Neural crest cell (in vitro differentiated cells): ENCODE measurements at places on chromosomes 4 and X. TPM values are rescaled to one million over a fixed set of nuclear protein-coding genes. Genes with fewer than 3 reads are reported as not detected.

DNA sequence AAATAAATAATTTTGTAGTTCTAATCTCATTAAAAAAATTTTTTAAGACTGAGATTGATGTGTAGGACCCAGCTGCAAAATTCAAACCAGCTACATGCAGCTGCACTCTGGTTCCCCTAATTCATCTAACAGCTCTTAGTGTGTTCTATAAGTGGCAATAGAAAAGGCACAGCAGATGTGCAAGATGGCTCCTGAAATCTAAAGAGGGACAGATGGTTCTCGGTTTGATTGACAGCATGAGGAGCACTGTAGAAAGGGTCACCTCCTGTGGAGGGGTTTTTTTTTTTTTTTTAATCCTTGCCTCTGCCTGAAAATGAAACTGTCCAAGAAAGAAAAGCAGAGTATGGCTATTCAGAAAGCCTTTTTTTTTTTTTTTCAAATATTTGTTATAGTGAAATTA is 16.9 kb upstream of the OCIAD1 start:
- no peak for DNase-seq

DNA sequence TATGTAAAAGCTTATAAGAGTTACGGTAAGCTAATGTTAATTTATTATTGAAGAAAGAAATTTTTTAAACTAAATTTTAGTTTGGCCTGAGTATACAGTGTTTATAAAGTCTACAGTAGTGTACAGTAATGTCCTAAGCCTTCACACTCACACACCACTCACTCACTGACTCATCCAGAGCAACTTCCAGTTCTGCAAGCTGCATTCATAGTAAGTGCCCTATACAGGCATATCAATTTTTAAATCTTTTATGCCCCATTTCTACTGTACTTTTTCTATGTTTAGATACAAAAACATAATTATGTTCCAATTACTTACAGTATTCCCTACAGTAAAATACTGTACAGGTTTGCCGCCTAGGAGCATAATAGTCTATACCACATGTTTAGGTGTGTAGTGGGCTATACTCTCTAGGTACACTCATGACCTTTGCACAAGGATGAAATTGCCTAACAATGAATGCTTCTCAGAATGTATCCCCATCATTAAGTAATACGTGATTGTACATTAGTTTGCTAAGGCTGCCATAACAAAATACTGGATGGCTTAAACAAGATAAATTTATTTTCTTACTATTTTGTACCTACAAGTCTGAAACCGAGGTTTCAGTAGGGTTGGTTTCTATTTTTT is 333.8 kb upstream of the PCDH7 start:
- no peak for DNase-seq

DNA sequence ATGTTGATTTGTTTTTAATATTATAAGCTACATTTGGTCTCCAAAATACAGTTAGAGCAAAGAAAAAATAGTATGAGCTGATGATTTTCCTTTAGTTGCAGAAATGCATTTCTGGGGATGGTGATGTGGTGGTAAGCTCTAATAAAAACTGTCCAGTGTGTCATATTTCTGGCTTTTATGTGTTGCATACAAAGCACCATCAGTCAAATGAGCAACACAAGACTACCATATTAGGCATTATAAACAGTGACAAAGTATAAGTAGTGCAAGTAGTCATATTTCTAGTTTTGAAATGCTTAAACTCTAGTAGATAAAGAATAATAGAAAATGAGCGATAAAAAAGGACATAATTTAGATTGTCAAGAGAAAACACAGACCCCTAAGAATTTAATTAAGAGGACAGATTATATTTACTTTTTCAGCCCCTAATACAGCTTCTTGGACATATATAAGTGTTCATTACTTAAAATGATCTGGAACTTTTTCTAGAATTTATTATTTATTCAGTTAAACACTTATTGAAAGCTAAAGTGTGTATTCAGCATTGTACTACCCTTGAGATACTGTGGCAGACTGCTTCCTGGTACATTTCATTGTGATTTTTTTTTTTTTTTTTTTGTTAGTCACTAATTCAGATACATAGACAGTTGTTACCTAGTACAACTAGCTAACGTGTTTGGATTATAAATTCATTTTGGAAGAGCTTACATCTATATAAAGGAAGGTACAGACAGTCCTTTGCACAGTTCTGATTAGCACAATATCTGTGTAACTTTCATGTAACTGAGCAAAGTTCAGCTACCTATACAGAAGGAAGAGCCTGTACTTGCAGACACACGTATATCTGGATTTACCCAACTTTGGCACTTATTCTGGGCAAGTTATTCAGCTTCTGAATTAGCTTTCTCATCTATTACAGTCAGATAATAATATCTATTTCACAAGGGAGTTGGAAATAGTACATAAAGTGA is 22.3 kb downstream of the RAP1GDS1 start:
- DNase-seq: no peak

DNA sequence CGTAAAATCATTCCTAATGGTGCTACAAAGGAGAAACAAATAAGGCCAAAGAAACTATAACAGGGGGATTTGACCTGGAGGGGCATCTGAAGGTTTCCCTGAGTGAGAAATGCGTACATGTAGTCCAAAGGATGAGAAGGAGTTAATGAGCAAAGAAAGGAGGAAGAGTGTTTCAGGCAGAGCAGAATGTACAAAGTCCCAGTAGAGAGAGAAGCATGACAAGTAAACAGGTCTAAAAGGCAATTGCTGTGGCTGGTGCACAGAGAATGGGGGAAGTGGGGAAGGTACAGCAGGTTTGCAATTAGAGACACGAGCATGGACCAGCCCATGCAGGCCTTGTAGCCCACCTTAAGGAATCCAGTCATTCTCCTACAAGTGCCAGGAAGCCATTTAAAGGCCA is 145.5 kb downstream of the TSPAN5 start:
- no peak for DNase-seq

DNA sequence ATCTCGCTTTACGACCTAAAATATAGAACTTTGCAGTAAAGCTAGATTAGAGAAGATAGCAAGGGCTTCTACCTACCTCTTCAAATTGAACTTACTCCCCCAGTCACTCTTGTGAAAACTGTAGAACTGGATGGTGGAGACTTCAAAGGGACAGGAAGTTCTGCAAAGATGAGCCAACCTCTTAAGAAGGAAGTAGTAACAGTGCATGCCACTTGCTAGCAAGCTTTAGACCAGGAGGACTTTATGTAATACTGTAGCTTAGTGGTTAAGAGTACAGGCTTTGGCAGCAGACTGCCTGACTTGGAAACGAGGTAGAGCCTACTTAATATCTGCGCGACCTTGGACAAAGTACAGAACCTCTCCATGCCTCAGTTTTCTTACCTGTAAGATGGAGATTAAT is 27.5 kb upstream of the VBP1 start:
- DNase-seq: no peak

DNA sequence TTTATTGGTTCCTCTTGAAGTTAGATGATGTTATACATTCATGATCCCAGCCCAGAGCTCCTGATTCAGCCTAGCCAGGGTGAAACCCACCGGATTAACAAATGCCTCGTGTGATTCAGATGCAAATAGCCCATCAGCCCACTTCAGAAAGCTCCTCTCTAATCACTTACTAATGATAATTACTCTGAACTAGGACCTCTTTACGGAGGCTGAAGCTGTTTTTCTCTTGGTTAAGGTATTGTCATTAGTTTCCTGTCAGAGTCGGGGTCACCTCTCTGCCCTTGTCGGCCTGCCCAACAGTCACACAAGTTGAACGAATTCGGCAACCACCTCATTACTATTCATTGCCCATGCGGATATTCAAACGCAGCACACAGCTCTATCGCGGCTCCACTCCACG is 36.6 kb downstream of the ZFP42 start:
- DNase-seq: peak; percentile 17

DNA sequence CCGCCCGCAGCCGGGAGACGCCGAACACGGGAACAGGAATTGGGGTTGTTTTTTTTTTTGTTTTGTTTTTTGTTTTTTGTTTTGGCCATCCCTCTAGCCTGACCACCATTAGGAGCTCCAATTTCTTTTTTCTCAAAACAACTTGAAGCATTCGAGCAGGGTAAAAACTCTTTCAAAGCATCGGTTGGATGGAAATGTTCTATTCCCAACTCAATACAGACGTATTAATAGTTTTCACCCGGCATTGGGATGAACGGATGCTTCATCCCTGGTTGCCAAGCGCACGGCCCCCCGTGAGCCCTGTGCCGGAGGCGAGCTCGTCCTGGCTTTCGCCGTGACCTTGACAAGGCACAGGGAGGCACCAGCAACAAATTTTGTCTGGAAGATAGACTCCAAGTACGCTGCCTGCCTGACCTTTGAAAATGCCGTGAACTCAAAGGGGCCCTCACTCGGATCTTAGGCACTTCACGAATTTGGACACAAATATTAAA is 352 bp upstream of the MAP3K15 start:
- DNase-seq: no peak

DNA sequence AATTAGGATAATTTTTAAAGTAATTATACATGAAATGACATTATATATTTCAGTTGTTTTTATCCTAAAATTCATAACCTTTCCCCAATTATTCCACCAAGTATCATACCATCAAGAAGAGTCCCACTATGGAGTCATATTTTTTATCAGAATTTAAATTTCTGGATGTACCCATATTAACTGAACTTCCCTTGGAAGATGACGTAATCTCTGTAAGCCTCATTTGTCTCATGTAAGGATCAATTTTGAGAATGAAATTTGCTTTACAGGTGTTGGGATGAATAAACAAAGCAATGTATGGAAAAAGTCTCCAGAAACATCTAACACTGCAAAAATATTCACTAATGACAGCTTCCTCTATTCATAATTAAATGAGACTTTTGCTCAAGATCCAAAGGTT is 147.5 kb downstream of the NPFFR2 start:
- no peak for DNase-seq

DNA sequence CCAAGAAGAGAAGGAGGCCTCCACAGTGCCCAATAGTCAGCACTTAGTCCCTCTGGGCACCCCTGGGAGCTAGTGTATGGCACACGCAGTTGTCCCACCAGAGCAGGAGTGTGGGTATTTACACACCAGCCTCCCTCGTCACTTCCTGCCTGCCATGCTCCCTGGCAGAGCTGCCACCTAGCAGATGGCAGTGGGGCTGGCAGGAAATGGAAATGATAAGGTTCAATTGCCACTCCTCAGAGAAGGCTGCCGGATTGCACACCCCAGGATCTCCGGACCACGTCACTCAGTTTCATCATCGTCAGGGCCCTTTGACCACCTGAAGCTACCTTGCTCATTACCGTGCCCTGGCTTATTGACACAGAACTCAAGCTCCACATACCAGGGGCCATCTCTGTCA is 173.3 kb upstream of the PSAPL1 start:
- DNase-seq: no peak

DNA sequence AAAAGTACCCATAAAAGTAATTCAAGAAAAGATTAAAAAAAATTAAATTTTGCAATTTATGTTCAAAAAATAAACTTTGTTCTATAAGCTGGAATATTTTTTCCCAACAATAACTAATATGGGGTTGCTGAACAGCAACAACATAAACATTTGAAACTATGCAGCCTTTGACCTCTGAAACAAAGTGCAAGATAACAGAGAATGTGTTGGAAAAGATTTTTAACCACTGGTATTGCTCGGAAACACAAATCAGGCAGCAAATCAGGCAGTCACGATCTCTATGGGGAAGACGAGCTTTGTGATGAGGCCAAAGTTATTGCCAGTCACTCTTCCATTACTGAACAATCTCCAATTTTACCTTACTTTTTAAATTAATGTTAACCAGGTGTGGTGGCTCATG is 332.1 kb downstream of the PABPC4L start:
- no peak for DNase-seq

DNA sequence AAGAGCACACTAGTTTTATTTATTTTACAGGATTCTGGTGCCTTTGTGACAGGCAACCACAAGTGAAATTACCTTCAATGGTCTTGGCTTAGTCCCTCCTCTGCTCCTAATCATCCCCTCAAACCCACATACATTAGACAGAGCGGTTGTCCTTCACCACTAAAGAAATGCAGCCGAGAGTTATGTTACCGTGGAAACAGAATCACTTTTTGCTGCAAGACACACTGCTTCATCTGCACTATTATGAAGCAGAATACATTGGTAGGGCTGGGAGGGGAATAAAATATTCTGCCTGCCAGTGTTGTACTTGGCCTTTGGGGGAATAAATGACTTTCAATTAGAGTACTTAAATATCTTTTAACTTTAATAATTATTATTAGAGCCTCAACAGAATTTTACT is 75.2 kb downstream of the ARHGEF38 start:
- no peak for DNase-seq

- DNase-seq: no peak
Observed at GRCh38 chr4:141416677-141417363, 196.1 kb downstream of the ZNF330 start.

DNA sequence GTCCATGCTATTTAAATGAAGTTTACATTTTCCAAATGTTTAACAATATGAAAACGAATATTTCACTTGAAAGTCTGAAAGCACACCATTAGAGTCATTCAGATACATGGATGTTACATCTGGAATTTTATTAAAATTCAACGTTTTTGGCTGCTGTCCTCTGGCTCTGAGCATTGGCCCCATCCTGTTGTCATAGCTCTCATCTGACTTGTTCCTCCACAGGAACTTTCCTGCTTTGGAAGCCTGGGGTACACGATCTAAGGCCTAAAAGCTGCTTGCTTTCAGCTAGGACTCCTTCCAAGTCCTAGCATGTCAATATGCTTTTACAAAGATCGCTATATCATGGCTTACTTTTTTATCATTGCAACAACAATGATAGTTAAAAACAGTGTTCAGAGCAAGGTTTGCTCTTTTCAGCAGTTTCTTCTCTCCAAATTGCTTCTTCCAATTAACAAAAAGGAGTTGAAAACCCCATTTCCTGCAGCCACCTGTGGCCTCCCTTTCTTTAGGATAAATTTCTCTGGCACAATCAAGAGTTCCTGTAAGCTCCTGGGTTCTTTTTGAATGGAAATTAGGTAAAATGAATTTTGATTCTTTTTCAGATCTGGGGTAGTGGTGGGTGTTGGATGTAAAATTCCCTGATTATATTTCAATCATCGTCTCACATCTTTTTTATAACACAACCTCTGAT is 413.4 kb upstream of the AGA start:
- DNase-seq: no peak

- DNase-seq: no peak
Observed at GRCh38 chrX:150502979-150503897, 65.2 kb upstream of the MTM1 start.

- DNase-seq: no peak
Observed at GRCh38 chr4:128862608-128863311, 53.3 kb downstream of the JADE1 start.

GRCh38 chr4:63528256-63528991 is 880.8 kb downstream of the TECRL start:
- DNase-seq: no peak

The MFAP3L gene
- total RNA-seq: 1.7 and 2.8 TPM in 2 replicates

The TIGD4 gene
- total RNA-seq: 3.8 and 3.9 TPM in 2 replicates

The RHOXF2B gene
- total RNA-seq: not detected in 2 replicates

The GAGE12H gene
- not detected in 2 replicates for total RNA-seq

The BMPR1B gene
- 24.9 and 26.8 TPM in 2 replicates for total RNA-seq

The RNF113A gene
- 11.5 and 11.9 TPM in 2 replicates for total RNA-seq

The RAI2 gene
- total RNA-seq: 0.63 and 0.77 TPM in 2 replicates

The UBE2K gene
- 79.3 and 94.0 TPM in 2 replicates for total RNA-seq

The NKRF gene
- total RNA-seq: 13.6 and 13.9 TPM in 2 replicates

The STPG2 gene
- total RNA-seq: 0.21 and 0.23 TPM in 2 replicates

The SPOCK3 gene
- 0.45 and 0.56 TPM in 2 replicates for total RNA-seq

The SOX3 gene
- 201 and 205 TPM in 2 replicates for total RNA-seq

The FAM236A gene
- total RNA-seq: not detected in 2 replicates

The PRSS12 gene
- 1.1 and 1.7 TPM in 2 replicates for total RNA-seq

The CSAG1 gene
- total RNA-seq: not detected in 2 replicates

The FANCB gene
- 16.1 and 19.5 TPM in 2 replicates for total RNA-seq

The VCX gene
- 0.28 TPM in 1 of 2 replicates, not detected in the other for total RNA-seq
